ENCODE measurements at places on chromosomes 3 and 15.

DNA sequence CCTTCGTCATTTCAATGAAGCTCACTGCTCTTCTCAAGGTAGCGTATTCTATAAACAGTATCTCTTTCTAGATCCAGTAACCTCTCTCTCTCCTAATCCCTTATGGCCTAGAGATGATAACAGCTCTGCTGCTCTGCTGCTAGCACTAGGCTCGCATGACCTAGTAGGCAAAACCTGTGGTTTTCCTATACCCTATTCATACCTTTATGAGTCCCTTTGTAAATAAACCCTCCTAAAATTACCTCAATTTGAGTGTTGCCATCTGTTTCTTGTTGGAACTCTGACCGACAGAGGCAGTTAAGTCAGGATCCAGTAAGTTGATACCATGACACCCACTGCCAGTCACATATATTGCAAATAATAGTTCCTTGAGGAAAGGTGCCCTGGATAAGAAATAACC is 7.3 kb downstream of the CCDC14 start:
- no peak for DNase-seq

GRCh38 chr3:40576396-40576795 is 51.6 kb downstream of the ZNF621 start:
- DNase-seq: no peak

DNA sequence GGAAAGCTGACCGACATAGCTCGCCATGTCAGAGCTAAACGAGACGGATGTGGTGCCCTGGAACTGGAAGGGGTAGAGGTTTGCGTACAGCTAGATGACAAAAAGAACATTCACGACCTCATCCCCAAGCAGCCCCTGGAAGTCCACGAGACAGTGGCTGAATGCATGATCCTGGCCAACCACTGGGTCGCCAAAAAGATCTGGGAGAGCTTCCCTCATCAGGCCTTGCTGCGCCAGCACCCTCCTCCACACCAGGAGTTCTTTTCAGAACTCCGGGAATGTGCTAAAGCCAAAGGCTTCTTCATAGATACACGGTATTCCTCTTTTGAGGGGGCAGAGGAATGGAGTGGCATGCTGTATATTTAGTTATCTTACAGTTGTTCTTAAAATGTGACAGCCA is 30.4 kb downstream of the TIPIN start:
- no peak for DNase-seq

- DNase-seq: no peak
These were observed 16.3 kb upstream of the SNRK start for GRCh38 chr3:43270078-43270477.

GRCh38 chr3:31065765-31066164 is 171.3 kb upstream of the GADL1 start:
- no peak for DNase-seq

- DNase-seq: no peak
These were observed 1.4 kb downstream of the C3orf22 start for GRCh38 chr3:126557415-126557745.

- DNase-seq: no peak
These were observed 167.6 kb upstream of the ST8SIA2 start for GRCh38 chr15:92226020-92226612.

DNA sequence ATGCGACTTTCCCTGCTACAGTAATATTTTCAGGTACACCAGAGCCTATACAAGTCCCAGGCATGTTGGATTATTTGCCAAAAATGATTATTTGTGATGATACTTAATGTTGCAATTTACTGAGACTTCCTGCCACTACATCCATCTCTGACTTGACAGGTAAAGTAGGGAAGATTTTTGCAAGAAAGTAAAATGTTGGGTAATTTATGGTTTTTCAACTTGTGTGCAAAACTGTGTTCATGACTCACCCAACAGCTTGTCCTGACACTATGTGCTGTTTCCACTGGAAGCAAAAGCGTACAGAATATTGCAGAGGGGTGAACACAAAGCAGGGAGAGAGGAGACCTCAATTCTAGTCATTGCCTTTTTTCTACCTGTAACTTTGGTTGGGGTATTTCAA is 5.4 kb upstream of the CRBN start:
- DNase-seq: no peak

DNA sequence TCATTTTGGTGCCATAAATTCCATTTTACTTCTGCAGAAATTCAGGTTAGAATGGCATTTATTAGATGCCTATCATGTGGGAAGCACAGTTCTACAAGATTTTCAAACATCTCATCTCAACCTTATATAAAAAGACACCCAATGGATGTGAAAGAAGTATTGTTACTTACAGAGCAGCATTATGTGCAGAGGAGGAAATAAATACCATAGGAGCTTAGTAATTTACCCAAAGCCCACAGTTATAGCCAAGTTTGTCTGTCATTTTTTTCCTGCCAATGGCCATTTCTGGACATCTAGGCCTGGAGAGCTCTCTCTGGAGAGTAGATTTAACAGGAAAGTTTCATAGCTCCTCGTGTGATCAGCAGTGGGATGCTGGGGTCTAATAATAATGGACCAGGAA is 659.4 kb upstream of the NAALADL2 start:
- no peak for DNase-seq

GRCh38 chr3:148748283-148748682 is 50.6 kb downstream of the AGTR1 start:
- DNase-seq: no peak

GRCh38 chr3:133274477-133274876 is 125.4 kb upstream of the BFSP2 start:
- DNase-seq: no peak

- DNase-seq: no peak
These were observed 68.4 kb downstream of the TLE3 start for GRCh38 chr15:70029297-70029701.

GRCh38 chr3:73516631-73517030 is 108.1 kb downstream of the PDZRN3 start:
- DNase-seq: no peak

GRCh38 chr15:95972041-95972553 is 358.4 kb upstream of the NR2F2 start:
- DNase-seq: no peak

- DNase-seq: no peak
These were observed 984.1 kb downstream of the EPHA3 start for GRCh38 chr3:90091549-90091948.

- no peak for DNase-seq
These were observed 375.3 kb downstream of the OCA2 start for GRCh38 chr15:27723821-27724220.

DNA sequence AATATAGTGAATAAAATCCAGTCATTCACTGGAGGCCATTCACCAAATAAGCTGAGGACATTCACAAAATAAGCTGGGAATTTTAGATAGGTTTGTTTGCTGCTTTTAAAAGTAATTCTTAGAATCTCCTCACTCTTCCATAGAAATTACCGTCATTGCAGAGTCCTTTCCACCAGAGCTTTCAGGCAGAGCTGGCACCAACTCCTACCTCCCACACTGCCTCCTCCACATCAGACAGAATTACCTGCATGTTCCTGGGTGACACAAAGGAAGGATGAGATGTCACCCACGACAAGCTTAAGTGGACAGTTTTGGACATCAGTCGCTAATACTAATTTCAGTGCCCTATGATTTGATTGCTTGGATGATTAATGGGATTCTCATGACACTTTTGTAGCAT is 1113.2 kb downstream of the IGSF11 start:
- no peak for DNase-seq

DNA sequence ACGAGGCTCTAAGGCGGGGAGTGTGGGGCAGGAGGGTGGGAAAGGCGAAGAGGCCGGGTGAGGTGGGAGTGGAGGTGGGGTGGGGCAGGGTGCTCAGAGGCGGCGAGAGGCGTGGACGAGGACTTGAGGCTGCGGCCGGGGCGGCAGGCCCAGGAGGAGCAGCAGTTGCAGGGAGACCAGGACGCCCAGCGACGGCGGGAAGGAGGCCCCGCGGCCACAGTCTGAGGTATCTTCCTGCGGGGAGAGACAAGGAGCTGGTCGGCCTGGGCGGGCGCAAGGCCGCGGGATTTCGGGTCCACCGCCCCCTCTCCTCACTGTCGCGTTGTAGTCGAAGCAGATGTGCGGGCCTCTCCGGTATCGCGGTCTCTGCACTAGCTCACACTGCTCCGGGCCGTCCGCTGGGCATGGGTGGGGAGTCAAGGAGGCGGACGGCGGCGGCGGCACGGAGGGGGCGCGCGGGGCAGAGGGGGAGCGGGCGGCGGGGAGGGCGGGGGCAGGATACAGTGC is 5.3 kb upstream of the TMEM115 start:
- no peak for DNase-seq

DNA sequence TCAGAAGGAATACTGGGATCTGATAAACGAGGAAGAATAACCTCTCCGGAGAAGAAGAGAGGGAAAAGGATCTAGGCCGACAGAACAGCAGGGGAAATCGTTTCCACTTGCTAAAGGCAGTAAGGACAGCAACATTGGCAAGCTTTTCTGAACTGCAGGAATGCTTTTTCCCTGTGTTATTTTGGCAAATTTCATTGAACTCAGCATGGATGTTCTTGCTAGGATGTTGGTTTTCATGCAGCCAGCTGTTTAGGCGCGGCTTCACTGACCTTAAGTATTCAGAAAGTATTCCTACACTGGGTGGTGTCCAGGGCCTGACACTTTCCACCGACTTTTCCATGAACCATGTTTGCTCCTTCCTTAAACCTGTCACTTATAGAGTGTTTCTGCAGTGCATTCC is 489.7 kb downstream of the CNTN3 start:
- no peak for DNase-seq

DNA sequence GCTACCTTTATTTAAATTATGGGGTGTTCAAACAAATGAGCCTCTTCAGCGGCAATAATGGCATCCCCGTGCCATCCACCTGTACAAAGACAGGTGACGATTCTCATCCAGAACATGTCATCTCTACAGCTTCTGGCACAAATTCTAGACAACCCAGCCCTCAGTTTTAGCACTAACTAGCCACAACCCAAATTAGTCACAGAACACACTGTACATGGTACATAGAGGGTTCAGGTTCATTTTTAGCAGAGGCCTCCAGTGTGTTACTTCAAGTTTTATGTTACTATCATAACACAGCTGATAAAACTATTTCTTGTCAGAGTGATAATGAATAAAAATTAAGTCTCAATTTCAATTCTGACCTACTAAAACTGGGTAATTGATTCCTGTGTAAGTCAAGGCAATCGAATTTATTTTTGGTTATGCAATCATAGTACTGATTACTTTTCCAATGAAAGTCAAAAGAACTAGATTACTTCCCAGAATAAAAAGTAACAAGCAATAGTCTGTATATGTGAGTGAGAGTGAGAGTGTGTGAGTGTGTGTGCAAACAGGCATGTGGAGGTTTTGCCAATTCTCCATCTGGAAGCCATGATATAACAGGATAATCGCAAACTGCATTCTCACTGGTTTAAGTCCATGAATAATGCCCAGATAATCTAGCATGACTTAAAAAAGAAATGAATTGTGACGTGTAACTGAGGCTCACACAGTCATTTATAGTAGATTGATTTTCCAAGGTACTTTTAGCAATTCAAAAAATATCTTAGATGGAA is 37.4 kb downstream of the SHQ1 start:
- DNase-seq: no peak

DNA sequence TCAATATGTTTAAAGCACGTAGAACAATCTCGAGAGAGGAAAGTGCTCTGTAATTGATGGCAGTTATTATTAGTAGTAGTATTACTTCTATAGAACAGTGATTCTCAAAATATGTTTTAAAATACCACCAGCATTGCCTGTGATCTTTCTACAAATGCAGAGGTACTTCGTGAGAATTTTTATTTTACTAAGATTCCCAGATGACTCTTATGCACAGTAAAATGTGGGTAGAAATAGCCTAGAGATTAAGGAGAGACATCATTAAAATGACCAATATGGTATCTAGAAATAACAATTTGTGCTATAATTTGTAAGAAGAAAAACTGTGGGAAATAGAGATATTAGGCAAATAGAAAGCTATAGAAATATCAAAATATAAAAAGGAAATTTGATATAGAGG is 157.9 kb downstream of the SUCNR1 start:
- DNase-seq: no peak

- DNase-seq: no peak
These were observed 206.0 kb downstream of the RBMS3 start for GRCh38 chr3:29486917-29487316.

- no peak for DNase-seq
These were observed 4.2 kb downstream of the TP63 start for GRCh38 chr3:189635339-189635738.

- no peak for DNase-seq
These were observed 414.6 kb upstream of the TBL1XR1 start for GRCh38 chr3:177611752-177612334.

GRCh38 chr15:98581715-98582114 is 66.6 kb upstream of the IGF1R start:
- no peak for DNase-seq

DNA sequence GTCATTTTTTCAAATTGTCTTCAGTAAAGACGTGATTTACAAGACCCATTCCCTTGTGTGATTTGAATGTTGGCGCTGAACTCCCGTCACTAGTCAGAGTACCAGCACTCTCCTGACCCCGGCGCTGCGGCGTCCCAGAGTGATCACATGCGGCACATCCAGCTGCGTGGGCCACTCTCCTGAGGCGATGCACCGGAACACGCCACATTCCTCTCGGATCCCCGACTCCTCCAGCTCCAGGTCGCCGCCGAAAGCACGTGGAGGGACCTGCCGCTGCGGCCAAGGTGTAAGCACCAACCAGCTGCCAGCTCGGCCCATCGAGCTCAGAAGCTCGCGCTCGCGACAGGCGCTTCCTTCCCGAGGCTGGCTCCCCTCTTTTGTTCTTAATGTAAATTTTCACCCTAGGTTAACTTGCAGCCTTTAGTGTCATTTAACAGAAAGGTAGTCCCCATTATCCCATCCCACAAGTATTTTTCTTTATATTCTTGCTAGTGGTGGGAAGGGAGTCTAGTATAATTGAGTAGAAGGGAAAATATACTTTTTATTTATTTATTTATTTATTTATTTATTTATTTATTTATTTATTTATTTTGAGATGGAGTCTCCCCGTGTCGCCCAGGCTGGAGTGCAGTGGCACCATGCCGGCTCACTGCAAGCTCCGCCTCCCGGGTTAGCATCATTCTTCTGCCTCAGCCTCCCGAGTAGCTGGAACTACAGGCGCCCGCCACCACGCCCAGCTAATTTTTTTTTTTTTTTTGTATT is 61.7 kb upstream of the VGLL3 start:
- no peak for DNase-seq

- no peak for DNase-seq
These were observed 22.9 kb downstream of the ADAMTS17 start for GRCh38 chr15:100318880-100319279.

DNA sequence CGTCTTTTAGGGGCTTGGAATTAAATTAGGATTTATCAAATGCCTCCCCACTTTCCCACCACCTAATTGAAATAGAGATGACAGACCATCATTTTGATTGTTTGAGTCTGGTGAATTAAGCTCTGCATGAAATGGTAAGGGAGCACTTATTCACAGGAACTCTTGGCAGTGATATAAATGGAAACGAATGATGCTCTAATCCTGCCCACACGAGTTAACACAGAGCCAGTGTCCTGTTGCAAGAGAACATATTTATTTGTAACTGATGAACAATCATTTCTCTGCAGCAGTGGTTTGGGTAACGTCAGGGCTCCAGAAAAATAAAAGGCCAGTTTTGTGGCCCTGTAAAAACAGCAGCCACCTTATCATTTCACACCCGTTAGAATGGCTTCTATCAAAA is 163.3 kb downstream of the FEZF2 start:
- DNase-seq: no peak

Data from activated CD4-positive, CD25-positive, alpha-beta regulatory T cell treated with anti-CD3 and anti-CD28 coated beads, Interleukin-2, amount 50 U/mL, for 16 hours (primary cell).